ENCODE measurements at places on chromosomes 11 and 22.
A peak's percentile ranks its signal among the peaks of the same experiment; 100 is the strongest.

DNA sequence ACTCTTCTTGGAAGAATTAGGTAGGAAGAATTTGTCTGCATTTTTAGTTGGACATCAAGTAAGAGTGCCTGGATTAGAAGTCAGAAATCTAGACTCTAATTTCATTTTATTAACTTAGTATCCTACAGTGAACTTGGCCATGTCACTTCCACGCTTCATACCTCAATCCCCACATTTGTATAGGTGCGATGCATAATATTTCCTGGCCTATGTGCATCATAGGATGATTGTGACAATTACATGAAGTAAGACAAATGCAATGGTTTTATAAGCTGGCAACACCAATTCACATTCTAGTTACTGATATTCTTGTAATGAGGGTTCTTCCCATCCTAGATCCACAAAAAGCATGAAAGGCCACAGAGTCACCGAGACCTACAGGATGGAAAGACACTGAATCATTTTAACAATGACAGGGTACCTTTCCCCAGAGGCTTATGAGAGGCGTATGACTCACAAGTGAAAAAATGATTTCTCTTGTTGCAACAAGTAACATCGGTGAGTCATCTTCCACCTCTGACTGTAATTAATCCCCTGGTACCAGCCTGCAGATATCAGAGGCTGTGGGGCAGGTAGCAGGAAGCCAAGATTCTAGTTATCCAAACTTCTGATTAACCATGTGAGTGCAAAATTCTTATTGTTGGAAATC, 56.0 kb upstream of the OR5AK2 start:
- peak; percentile 82 for DNase-seq

- no peak for DNase-seq
Observed at GRCh38 chr22:45935573-45935972, 41.4 kb downstream of the WNT7B start.

DNA sequence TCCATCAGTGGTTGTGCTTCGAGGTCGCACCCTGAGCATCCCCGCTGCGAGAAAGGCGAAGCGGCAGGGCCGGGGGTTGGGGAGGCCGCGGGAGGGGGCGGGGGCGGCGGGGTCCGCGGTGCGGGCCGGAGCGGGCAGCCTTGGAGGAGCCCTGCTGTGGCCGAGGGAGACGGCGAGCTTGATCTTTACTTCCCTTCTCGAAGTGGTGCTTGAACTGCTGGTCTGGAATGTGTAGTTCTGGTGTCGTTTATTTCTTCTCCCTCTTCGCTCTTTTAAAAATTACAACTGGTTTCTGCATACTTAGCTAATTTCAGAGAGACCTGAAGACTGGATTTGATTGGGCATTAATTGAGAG, 1.1 kb downstream of the APLP2 start:
- DNase-seq = no peak

- DNase-seq = no peak
Observed at GRCh38 chr11:61194981-61195695, 8.2 kb upstream of the PGA3 start.

GRCh38 chr11:17525570-17525969, 18.6 kb downstream of the USH1C start:
- no peak for DNase-seq

DNA sequence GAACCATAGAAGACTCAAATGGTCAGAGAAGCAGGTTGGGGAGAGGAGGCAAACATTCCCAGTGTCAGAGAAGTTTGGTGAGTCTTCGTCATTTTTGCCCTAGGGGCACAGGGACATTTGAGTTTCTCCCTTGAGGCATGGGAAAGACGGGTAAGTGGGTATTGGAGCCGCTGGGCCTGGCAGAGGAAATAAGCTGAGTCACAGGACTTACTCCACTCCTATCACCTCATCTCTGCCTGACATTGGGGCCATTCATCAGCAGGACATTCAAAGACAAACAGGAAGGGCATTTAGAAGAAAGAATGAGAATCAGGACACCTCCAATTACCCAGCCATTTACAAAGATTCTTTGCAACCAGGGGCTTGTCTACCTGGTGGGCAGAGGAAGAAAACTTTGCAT, 100.7 kb upstream of the SEZ6L start:
- DNase-seq = no peak

GRCh38 chr11:108565653-108566052, 27.9 kb downstream of the EXPH5 start:
- no peak for DNase-seq
